ENCODE measurements at places on chromosomes 11 and 22. TPM values are rescaled to one million over a fixed set of nuclear protein-coding genes. Genes with fewer than 3 reads are reported as not detected.

- DNase-seq = no peak
These were observed 529.5 kb downstream of the SOX6 start for GRCh38 chr11:15826826-15827225.

- no peak for DNase-seq
These were observed 61.2 kb downstream of the CECR2 start for GRCh38 chr22:17430412-17430811.

The C11orf65 gene
- 0.24 TPM for total RNA-seq

DNA sequence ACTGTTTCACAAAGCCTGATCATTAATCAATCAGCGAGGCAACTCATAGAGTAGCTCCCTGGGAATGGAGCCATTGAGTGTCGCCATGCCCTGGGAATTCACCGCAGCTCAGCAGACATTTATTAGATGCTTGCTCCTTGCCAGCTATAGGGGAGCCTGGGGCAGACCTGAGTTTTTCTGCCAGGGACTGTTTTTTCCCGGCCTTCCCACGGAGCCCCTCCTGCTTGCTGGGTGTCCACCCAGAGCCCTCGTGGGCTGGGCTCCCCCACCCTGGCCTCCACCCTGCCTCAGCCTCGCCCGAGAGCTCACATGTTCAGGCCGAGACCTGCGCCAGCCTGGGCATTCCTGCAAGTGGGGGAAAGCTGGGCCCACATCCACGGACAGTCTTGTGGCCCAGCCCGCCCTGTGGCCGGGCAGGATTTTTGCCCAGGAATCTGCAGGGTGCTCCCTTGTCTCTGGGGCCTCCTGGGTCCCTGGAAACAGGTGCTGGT is 64.9 kb downstream of the SMIM38 start:
- DNase-seq = no peak

DNA sequence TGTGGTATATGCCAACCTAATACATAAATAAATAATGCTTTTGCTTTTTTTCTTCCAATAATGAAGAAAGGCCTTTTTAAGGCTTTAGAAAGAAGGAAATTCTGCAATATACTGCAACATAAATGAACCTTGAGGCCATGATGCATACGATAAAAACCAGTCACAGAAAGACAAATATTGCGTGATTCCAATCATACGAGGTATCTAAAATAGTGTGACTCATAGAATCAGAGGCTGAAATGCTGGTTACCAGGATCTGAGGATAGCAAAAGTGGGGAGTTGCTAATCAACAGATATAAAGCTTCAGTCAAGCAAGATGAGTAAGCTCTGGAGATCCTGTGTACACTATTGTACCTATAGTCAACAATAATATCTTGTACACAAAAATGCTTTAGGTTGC is 24.2 kb downstream of the MS4A6A start:
- DNase-seq = no peak

The TMEM109 gene
- 81.6 TPM for total RNA-seq

DNA sequence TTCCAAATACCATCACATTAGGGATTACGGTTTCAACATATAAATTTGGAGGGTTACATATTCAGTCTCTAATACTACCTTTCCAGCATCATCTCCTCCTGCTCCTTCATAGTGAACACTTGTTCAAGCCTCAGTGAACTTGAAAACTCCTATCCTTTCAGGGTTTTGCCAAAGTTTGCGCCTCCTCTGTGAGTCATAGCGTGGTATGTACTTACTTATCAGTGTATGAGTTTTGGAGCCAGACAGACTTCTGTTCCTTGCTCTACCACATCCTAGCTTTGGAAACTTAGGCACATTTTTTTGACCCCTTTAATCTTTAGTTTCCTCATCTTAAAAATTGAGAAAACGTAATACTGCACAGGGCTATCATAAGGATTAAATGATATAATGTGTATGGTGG is 160.1 kb upstream of the ZC3H12C start:
- DNase-seq = no peak

The MPEG1 gene
- not detected for total RNA-seq

The HTR3A gene
- total RNA-seq = not detected

The C22orf31 gene
- not detected for total RNA-seq

The FJX1 gene
- total RNA-seq = 7.9 TPM
